ENCODE measurements at places on chromosomes 3 and 15.

DNA sequence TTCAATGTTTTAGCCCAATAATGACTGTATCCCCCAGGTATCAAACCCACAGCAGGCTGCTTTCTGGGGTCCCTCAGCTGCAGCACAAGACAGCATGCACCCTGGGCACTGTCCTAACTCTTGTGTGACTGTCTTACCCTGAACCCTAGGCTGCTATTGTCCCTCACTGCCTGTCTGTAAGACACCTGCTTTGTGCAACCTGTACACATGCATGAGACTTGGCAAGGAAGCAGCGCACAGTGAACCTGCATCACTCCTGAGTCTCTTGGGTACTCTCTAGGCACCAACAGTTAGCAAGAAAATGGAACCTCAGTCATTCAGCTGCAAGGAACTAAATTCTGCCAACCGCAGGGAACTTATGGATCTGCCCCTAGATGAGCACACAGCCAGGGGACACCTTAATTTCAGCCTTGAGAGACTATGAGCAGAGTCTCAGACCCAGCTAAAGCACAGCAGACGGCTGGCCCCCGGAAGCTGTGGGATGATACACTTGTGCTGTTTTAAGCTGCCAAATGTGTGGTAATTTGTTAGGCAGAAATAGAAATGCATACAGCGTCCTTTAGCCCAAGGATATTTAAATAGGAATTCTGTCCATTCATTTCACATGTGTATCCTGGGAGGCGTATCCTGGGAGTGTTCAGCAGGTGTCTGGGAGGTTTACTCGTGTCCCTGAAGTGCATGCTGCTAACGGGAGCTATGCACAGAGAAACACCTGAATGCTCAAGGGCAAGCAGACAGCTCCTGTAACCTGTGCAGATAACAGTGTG is 223.8 kb downstream of the KLF13 start:
- DNase-seq: no peak

- DNase-seq: no peak
These were observed 53.9 kb upstream of the MELTF start for GRCh38 chr3:197083486-197083885.

- no peak for DNase-seq
These were observed 184.4 kb upstream of the LPP start for GRCh38 chr3:187969581-187969950.

GRCh38 chr3:59412516-59412915 is 362.7 kb upstream of the CFAP20DC start:
- no peak for DNase-seq

DNA sequence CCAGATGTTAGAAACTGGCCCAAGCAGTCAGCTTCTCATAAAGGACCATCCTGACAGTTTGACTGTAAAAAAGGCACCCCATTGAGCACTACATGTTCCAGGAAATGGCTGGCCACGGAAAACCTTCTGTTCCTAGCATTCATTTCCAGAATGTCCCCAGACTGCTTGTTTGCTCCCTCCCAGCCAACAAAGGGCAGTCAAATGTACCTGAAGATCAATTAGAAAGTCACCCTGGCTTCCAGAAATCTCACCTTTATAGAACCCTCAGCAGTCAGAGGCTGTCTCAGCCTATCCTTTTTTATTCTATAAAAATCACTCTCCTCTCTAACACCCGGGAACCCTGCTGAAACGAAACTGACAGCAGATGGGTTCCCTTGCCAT is 784 bp upstream of the SAMMSON start:
- no peak for DNase-seq

- no peak for DNase-seq
These were observed 290.7 kb downstream of the CHST2 start for GRCh38 chr3:143410259-143410658.

DNA sequence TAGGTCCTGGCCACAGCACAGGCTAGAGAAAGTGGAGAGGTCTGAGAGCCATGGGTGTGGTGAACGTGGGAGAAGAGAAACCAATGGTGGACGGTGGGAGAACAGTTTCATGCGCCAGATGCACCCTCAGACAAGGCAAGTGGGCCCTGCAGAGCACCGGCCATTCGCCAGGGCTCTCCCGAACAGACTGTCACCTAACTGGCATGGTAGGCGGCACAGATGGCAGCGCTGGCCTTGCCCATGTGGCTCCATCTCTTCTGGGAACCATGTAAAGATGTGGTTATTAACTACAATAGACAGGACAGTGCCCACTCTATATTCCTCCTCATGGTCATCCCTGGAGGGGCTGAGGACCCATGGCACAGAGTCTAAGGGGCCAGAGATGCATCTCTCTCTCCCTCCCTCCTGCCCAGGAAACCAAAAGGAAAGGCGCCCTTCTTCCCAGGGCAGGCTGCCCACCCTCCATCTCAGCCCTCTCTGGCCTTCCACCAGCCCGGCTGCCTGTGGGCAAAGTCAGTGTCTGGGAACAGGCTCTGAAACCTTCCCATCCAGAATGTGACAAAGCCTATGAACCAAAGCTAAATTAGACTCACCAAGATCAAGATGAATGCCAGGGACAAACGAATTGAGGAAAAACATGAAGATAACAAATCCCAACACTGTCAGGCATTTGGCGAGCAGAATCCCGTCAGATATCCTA is 147.8 kb downstream of the OCA2 start:
- DNase-seq: no peak
